Cardiac septum (tissue), 1 donor: ENCODE measurements at places on chromosomes 11 and 22. TPM values are rescaled to one million over a fixed set of nuclear protein-coding genes. Genes with fewer than 3 reads are reported as not detected.

The SLC22A25 gene
- not detected for total RNA-seq

The APOA4 gene
- total RNA-seq = not detected

The PHLDA2 gene
- 2.1 TPM for total RNA-seq

The GSC2 gene
- total RNA-seq = not detected

The TEX12 gene
- total RNA-seq = 0.32 TPM

The MS4A12 gene
- not detected for total RNA-seq

The KCNC1 gene
- 0.05 TPM for total RNA-seq

The CNIH2 gene
- 0.22 TPM for total RNA-seq

The NAV2 gene
- total RNA-seq = 50.8 TPM

The OR51B4 gene
- not detected for total RNA-seq

The PDXP gene
- 24.1 TPM for total RNA-seq

The DNAJB13 gene
- not detected for total RNA-seq

The CCDC157 gene
- total RNA-seq = 0.78 TPM

The SLC22A12 gene
- not detected for total RNA-seq

The CCDC81 gene
- total RNA-seq = 0.59 TPM

The INPPL1 gene
- total RNA-seq = 132 TPM

The TPBGL gene
- 0.08 TPM for total RNA-seq

The WNT11 gene
- 9.2 TPM for total RNA-seq

The EHF gene
- 0.08 TPM for total RNA-seq

The RAB36 gene
- 0.70 TPM for total RNA-seq

The DEUP1 gene
- total RNA-seq = not detected

The MS4A15 gene
- not detected for total RNA-seq

The AQP11 gene
- 0.54 TPM for total RNA-seq

The KRTAP5-11 gene
- not detected for total RNA-seq

The CADM1 gene
- total RNA-seq = 36.0 TPM

The OR8G1 gene
- total RNA-seq = not detected

The PANX2 gene
- total RNA-seq = 0.30 TPM

The TMEM132A gene
- 4.9 TPM for total RNA-seq

The OR6M1 gene
- total RNA-seq = not detected

The EIF1AD gene
- 18.1 TPM for total RNA-seq

The OVOL1 gene
- total RNA-seq = not detected

The TESMIN gene
- total RNA-seq = 0.46 TPM

The ADM2 gene
- 0.13 TPM for total RNA-seq

The CSF2RB gene
- 4.9 TPM for total RNA-seq

The OR56B4 gene
- total RNA-seq = not detected

The OR8D1 gene
- total RNA-seq = not detected

The NAALAD2 gene
- total RNA-seq = 0.27 TPM

The GAL3ST3 gene
- total RNA-seq = 3.1 TPM

The OR10G8 gene
- not detected for total RNA-seq

The MMP3 gene
- not detected for total RNA-seq

The OR52B4 gene
- not detected for total RNA-seq

The MYOD1 gene
- total RNA-seq = not detected

The DCDC1 gene
- total RNA-seq = not detected

The LRRC4C gene
- total RNA-seq = 0.43 TPM

The PRG3 gene
- not detected for total RNA-seq

The OR5B21 gene
- not detected for total RNA-seq

The NELL1 gene
- not detected for total RNA-seq

The CALCA gene
- total RNA-seq = 0.51 TPM

The DRD4 gene
- total RNA-seq = 0.81 TPM

The SLC22A9 gene
- not detected for total RNA-seq

The TECTA gene
- 1.2 TPM for total RNA-seq
